Uterus (tissue), 4 donors: ENCODE measurements at places on chromosomes 1 and 21.

GRCh38 chr1:154717528-154717924 is 109.5 kb upstream of the ADAR start:
- H3K36me3 ChIP-seq, result no peaks in the 10 kb centered on the region
- DNase-seq, result no peak
- peaks cover 21% of the 10 kb centered on the region for H3K4me1 ChIP-seq
- H3K27ac ChIP-seq, result peak overlapping the region; percentile 76
- no peak overlapping the region for H3K4me3 ChIP-seq

DNA sequence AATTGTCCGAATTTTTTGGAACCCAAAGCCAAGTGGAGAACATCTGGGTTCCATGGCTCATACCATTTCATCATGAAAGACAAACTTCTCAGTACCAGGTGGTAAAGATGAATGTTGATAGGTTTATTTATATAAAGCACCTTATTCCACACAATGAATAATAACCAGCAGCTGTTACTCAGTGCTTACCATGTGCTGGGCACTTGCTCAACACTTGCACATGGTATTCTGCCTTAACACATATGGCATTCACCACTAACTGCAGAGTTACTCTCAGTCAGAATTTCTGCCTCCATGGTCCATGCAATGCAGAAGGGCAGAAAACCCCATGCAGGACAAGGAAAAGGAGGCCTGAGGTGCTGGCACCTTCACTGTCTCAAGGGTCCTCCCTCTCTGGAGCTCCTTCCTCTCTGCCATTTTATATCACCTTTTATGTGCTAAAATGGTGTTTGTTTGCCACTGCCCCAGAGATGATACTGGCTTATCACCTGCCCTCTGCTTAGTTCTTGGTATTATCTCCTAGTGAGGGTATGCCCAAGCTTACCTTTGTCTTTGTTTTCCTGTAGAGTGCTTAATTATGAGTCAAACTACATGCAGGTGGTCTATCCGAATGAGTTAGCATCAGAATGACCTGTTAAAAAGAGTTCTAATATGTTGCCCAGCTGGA is 76.7 kb upstream of the ZNF326 start:
- H3K27me3 ChIP-seq, result no peaks in the 10 kb centered on the region
- H3K36me3 ChIP-seq, result no peaks in the 10 kb centered on the region
- no peaks in the 10 kb centered on the region for H3K4me1 ChIP-seq

GRCh38 chr1:17912491-17912890 is 157.4 kb downstream of the ACTL8 start:
- no peaks in the 10 kb centered on the region for H3K4me1 ChIP-seq
- DNase-seq, result no peak
- H3K36me3 ChIP-seq, result no peaks in the 10 kb centered on the region
- H3K27me3 ChIP-seq, result no peaks in the 10 kb centered on the region
- no peak overlapping the region for H3K4me3 ChIP-seq

GRCh38 chr1:8939000-8939265 is 6.7 kb upstream of the CA6 start:
- no peak for DNase-seq
- H3K4me3 ChIP-seq, result no peak overlapping the region
- no peak overlapping the region for H3K27ac ChIP-seq
- H3K27me3 ChIP-seq, result no peaks in the 10 kb centered on the region
- H3K36me3 ChIP-seq, result no peaks in the 10 kb centered on the region

- H3K4me1 ChIP-seq, result no peaks in the 10 kb centered on the region
- no peak for DNase-seq
- no peaks in the 10 kb centered on the region for H3K27me3 ChIP-seq
- H3K36me3 ChIP-seq, result no peaks in the 10 kb centered on the region
- no peak overlapping the region for H3K27ac ChIP-seq
These were observed 181.6 kb downstream of the ZNF326 start for GRCh38 chr1:90176530-90176929.

DNA sequence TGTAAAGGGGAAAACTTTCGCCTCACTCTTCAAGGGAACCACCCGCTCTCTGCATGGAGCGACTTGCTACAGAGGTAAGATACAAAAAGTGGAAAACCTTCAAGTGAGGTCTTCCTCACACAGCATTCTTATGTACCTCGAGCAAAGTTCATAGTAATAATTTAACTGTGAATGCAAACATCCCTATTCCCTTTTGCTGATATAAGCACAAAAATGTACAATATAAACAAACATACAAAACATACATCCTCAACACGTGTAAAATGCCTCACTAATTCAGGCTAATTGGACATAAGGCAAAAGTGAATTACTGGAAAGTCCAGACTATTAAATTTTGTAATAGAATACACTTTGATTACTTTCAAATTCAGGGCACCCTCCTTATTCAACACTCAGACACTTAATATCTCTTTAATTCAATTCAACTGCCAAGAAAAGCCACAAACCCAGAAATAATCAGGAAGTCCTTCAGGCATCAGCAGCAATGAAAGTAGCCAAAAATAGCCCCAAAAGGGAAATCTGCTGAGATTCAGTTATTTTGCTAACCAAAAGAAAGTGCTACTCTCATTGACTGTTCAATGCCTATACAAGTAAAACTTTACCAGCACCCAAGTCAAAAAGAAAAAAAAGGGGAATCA is 15.2 kb upstream of the LMX1A start:
- no peaks in the 10 kb centered on the region for H3K27me3 ChIP-seq
- H3K36me3 ChIP-seq, result no peaks in the 10 kb centered on the region
- no peaks in the 10 kb centered on the region for H3K4me1 ChIP-seq
- no peak overlapping the region for H3K27ac ChIP-seq
- no peak overlapping the region for H3K4me3 ChIP-seq

GRCh38 chr1:183212870-183213269 is 26.8 kb downstream of the LAMC2 start:
- H3K27ac ChIP-seq, result no peak overlapping the region
- no peaks in the 10 kb centered on the region for H3K4me1 ChIP-seq
- no peaks in the 10 kb centered on the region for H3K36me3 ChIP-seq

GRCh38 chr21:25362375-25363267 is 244.7 kb downstream of the MRPL39 start:
- no peaks in the 10 kb centered on the region for H3K4me1 ChIP-seq
- no peak overlapping the region for H3K4me3 ChIP-seq
- H3K36me3 ChIP-seq, result no peaks in the 10 kb centered on the region
- no peak overlapping the region for H3K27ac ChIP-seq
- H3K27me3 ChIP-seq, result no peaks in the 10 kb centered on the region

- no peak overlapping the region for H3K4me3 ChIP-seq
- no peaks in the 10 kb centered on the region for H3K4me1 ChIP-seq
- no peak for DNase-seq
- H3K27me3 ChIP-seq, result no peaks in the 10 kb centered on the region
- no peak overlapping the region for H3K27ac ChIP-seq
These were observed 33.1 kb upstream of the C1orf146 start for GRCh38 chr1:92184632-92185031.

GRCh38 chr1:166391279-166392066 is 224.7 kb upstream of the FAM78B start:
- H3K27ac ChIP-seq, result no peak overlapping the region
- no peak for DNase-seq
- H3K36me3 ChIP-seq, result no peaks in the 10 kb centered on the region

GRCh38 chr1:214330222-214330621 is 49.3 kb downstream of the SMYD2 start:
- H3K4me3 ChIP-seq, result no peak overlapping the region
- no peak for DNase-seq
- H3K27ac ChIP-seq, result no peak overlapping the region
- H3K4me1 ChIP-seq, result no peaks in the 10 kb centered on the region
- no peaks in the 10 kb centered on the region for H3K36me3 ChIP-seq
- no peaks in the 10 kb centered on the region for H3K27me3 ChIP-seq

- no peaks in the 10 kb centered on the region for H3K36me3 ChIP-seq
- H3K27me3 ChIP-seq, result no peaks in the 10 kb centered on the region
- peak overlapping the region; percentile 74 for H3K27ac ChIP-seq
- no peak overlapping the region for H3K4me3 ChIP-seq
- H3K4me1 ChIP-seq, result peaks cover 21% of the 10 kb centered on the region
- DNase-seq, result no peak
These were observed 33.1 kb upstream of the COL6A2 start for GRCh38 chr21:46064870-46065214.

DNA sequence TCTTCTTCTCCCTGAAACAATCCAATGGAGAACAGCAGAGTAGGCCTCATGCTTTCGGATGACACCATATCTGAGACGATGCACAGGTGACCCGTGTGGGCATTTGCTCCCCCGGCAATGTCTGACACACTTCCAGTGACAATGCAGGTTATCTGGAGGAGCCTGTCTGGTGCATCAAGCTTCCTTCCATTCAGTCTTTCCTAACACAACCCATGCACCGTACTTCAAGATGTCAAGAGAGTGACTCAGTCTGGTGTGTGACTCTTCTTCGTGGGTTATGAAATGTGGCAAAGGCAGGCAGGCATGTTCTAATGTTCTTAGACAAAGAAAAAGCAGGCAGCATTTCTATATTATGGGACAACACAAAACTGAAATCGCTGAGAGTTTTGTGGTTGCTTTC is 159.1 kb downstream of the EDEM3 start:
- no peaks in the 10 kb centered on the region for H3K27me3 ChIP-seq
- H3K4me1 ChIP-seq, result no peaks in the 10 kb centered on the region
- no peak for DNase-seq
